ENCODE measurements at places on chromosomes 7 and 10.

DNA sequence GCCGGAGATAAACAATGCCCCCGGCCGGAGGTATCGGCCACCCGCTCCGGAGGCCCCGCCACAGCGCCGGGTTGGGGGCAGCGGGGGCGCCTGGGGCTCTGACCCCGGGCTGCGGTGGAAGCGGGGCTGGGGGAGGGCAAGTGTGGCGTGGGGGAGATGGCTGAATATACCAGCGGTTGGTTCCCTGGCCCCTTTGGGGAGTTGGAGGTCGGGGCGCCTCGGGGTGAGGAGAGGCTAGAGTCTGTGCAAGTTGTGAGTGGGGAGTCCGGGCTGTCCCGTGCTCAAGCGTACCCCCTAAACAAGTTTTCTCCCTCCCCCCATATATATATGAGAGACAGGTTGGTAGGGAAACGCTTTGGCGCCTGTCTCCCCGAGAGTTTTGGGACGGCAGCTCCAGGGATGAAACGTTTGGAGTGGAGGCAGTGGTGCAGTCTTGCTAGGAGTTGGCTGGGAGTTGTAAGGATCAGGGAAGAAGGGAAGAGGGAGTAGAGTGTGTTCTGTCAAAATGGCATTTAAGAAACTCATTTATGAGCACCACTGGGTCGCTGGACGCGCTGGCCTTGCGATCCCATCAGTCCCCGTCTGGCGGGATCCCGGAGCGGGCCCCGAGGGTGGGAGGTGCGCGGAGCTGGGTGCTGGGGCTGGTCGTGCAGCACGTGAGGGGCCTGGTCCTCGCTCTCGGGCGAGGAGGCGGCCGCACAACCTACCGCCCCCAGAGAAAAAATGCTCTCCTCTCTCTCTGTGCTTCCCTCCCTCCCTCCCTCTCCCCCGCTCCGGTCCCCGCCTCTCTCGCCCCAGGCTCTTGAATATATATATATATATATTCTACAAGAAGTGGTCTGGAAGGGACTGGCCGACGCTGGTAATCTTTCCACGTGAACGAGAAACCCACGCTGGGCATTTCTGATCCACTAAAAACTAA lies 1.1 kb downstream of the TET1 start:
- peak; percentile 69 for DNase-seq

GRCh38 chr7:111229916-111230315 lies 139.0 kb downstream of the LRRN3 start:
- DNase-seq, result peak; percentile 53

DNA sequence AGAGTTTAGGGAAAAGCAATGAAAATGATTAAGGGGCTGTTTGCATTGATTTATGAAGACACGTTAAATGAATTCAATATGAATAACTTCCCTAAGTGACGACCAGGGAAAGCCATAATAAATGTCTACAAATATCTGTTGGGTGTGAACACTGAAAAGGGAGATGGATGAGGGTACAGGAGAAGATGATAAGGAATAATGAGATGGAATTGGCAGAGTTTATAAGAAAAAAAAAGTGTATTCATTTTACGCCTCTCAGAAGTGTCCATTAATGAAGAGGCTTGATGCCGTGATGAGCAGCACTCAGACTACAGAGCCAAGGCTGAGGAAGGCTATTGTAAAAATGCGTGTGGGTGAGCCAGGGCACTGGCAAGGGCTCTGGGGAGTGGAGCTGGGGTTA lies 346.7 kb upstream of the AKR1E2 start:
- no peak for DNase-seq

DNA sequence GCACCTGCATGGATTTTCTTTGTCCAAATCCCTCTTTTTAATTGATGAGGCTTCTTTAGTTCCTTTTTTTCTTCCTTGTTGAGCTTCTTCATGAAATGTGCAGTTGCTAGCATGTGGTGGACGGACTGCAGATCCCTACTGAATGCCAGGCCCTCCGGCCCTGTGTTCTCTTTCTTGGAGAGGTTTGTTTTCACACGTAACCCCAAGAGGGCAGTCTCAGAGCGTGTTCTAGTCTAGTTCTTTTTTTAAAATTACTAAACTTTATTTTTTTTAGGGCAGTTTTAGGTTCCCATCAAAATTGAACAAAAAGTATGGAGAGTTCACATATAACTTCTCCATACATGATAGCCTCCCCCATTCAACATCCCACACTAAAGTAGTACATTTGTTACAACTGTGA lies 190.0 kb downstream of the CFTR start:
- no peak for DNase-seq

DNA sequence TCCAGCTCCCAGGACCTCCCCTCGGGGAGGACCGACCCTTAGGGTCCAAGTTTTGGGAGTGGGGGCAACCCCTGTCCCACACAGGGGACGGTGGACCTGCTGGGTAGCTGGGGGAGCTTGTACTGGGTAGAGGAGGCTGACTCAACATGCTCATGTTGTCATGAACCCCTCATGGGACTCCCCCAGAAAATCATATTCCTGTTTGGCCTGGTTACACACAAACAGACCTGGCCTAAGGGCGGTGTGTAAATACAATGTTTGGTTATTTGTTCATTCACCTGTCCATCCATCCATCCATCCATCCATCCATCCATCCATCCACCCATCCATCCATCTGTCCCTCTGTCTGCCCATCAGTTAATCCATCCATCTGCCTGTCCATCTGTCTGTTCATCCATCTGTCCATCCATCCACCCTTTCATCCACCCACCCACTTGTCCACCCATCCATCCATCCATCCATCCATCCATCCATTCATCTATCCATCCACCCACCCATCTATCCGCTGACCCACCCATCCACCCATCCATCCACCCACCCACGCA lies 92.9 kb downstream of the DNAJB6 start:
- DNase-seq, result no peak

DNA sequence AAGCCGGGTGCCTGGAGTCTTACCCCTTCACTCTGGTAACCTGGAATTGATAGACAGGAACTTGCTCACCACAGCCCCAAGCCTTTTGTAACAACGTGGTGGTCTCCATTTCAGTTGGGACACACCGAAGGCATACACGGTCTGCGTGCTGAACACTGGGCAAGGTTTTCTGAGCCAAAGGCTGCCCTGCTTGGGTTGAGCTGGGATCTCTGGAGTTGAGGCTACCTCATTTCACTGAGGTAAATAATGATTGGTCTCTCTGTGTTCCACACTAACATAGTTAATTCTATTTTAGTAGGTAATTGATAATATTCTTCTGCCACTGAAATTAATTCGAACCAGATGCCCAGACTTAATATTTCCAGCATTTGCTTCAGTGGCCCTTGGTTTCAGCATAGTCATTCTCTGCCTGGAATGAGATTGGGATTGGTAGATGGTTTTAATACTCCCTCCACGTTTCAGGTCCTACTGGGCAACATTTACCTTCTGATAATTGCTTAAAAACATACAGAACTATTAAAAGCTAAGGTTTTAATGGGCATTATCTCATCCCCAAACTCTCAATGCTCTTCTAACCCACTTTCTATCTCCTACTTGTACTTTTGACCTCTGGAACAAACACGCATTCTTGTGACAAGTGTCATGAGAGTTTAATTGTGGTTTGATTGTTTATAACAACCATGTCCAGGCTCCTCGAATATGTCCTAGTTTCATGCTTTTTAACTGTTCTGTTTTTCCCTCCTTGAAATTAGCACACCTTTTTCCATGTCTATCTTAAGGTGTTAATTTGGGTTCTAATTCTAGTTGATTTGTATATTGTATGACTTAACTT lies 202.3 kb upstream of the KLF6 start:
- peak; percentile 73 for DNase-seq

DNA sequence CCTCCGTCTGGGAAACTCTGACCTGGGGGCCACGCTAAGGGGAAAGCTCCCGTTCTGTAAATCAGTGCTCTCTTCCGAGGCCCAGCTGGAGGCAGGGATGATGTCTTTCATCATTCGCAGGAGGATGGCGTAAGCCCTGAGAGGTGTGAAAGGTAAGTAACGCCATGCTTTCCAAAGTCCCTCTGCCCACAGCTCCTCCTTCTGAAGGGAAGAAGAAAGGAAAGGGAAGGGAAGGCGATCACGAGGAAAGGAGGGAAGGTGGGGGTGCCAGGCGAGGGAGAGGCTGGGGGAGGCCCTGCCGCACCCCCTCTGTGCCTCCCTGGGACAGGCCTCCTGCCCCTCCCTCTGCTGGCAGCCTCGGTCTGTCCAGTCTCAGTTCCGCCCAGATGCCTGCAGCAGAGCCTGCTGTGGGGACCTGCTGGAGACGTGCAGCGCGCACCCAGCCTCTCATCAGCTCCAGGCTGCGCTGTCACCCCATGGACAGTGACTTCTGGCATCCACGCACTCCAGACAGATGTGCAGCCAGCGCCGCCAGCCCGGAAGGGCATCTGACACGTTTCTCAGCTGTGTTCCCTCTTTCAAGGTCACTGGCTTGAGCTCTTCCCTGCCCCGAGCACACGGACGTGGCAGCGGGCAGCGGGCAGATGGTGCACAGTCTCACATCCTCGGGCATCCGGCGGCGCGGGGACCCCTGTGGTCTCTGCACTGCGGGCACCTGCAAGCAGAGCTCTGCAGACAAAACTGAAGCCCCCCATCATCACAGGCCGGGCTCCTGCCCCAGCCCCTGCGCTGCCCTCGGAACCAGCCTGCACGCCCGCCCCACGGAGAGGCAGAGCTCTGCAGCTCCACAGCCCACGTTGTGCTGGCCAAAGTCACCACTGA lies 60.6 kb downstream of the INSIG1 start:
- no peak for DNase-seq

DNA sequence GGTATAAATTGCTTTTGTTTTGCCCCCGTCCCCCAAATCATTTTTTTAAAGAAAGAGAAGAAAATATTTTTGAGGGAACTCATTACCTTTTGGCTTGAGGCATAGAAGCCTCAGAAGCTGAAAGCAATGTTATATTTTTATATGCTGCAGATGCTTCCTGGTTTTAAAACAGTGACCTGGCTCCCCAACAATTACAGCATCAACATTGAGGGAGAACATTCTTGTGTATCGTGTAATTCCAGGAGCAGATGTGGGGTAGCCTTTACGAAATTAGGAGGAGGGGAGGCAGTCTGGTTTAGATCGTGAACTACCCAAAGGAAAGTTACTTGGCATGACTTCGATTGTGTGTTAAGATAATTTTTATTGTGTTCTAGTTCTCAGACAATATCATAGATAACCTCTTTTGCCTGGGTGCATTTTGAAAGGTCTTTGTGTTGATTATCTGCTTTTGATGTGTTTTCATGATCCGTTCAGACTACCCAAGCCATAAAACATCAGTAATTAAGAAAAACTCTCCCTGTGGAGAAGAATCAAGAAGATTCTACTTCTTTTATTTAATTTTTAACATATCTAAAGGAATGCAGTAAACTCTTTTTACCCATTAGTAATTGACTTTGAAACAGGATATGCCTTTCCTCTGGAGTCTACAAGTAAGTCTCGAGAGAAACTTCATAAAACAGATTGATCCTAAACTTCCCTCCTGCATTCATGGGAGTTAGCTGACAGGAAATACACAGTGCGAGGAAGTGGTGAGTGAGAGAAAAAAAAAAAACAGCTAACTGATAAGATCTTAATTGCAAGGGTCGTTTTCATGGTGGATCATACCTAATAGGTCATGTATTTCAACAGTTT lies 141.4 kb downstream of the KIAA1217 start:
- peak; percentile 65 for DNase-seq

All from EL (cell line).